Stimulated activated naive CD8-positive, alpha-beta T cell treated with anti-CD3 and anti-CD28 coated beads, Interleukin-15, Interleukin-2, amounts not matched to agents 100 U/mL and 50 U/mL, for 24 hours (primary cell): ENCODE measurements at places on chromosomes 12 and 14.

DNA sequence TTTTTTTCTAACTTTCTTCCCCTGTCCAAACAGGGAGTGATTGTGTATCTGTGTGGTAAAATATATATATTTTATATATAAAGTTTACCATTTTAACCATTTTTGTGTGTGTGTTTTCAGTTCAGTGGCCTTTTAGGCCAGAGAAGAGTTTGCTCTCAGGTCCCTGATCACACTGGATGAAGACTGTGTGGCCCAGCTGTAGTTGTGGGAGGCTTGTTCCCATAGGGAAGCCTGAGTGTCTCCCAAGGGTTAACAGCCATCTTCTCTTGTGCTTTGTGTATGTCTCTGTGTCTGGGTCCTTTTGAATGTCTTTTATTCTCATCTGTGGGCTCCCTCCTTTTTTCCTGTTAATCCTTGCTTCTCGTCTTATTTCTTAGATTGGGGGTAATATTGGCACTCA, 23.4 kb downstream of the CGRRF1 start:
- DNase-seq: no peak

DNA sequence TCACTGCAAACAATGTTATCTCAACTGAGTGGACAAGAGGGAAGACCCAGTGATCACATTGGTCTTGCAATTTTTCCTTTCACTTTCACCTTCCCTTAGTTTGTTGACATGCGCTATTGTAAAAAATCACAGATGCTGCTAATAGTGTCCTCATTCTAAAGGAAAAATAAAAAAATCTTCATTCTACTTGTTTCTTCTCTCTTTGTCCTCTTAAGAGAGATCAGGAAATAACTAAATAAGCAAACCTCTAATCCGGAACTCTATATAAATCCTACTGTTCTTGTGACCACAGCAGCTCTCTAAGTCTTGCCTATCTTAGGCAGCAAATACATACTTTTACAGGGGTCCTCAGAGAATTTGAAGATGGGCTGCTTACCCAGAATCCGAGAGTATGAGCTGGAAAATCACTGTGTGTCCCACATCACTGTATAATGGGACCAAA, 257.7 kb downstream of the NAV3 start:
- DNase-seq: no peak

- no peak for DNase-seq
These were observed 7.5 kb upstream of the TRHDE start for GRCh38 chr12:72264548-72265175.

- no peak for DNase-seq
These were observed 123.5 kb downstream of the CAPZA3 start for GRCh38 chr12:18861287-18861858.

GRCh38 chr14:85416771-85417170, 113.2 kb upstream of the FLRT2 start:
- DNase-seq: no peak

DNA sequence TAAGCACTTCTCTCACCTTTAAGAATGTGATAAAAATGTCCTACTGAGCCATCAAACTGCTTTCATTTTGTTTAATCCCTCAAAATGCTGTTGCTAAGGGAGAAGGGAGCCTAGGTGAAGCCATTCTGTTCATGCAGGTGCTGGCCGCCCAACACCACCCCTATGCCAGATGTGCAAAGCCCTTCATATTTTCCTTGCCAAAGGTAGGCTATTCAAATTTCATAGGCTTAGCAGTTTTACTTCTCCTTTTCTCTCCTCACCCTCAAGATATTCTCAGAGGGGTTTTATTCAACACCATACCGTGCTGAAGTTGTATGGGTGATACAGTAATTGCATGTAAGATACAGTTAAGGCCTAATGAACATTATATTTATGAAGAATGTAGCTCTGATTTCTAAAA, 461.7 kb downstream of the GXYLT1 start:
- no peak for DNase-seq

DNA sequence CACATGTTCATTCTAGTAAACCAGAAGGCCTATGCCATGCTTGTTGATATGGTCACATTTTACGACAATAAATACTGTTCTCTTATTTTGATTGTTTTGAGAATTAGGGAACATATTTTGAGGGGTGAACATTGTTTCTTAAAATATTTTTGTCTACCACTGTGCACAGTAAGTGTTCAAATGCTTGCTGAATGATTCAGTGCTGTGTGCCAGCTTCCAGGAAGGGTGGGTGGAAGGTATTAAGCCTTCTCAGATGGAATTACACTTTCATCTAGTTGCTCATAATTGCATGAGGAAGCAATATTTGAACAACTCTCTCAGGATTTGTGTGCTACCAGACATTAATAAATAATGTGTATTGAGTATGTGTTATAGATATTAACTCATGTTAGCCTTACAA, 15.5 kb upstream of the TMX1 start:
- DNase-seq: no peak

- DNase-seq: no peak
These were observed 124.2 kb downstream of the PAWR start for GRCh38 chr12:79566452-79567174.

DNA sequence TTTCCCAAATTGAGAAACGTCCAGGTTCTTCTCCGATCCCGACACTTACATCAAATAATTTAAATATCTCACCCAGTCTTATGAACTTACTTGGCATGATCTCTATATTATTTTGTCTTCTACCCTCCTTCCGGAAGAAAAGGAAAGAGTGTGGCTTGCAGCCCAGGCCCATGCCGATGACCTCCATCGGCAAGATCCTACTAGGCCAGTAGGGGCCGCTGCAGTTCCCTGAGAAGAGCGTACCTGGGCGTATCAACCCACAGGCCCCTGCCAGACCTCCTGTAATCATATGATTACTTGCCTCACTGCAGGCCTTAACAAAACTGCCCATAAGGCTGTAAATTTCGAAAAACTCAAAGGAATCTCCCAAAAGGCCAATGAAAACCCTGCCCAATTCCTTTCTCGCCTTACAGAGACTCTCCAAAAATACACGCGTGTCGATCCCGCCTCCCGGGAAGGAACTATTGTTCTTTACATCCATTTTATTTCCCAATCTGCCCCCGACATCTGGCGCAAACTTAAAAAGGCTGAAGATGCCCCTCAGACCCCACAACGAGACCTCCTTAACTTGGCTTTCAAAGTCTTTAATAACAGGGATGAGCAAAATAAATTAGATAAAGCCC, 69.6 kb downstream of the MOK start:
- DNase-seq: peak; percentile 87

DNA sequence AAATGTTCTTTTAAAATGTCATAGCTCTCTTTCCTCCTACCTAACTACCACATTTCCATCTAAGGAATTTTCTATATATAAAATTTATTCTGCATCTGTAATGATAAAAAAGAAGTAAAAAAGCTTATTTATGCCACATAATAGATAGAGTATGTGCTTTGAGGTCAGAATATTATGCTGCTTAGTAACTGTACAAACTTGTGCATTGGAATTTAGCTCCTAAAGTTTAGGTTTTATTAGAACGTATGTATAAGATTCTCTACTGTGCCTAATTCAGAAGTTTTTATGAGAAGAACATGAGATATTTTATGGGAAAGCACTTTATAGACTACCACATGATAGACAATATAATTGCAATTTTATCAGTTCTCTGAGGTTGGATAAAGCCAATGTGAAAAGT, 384.6 kb downstream of the SLC16A7 start:
- DNase-seq: no peak

DNA sequence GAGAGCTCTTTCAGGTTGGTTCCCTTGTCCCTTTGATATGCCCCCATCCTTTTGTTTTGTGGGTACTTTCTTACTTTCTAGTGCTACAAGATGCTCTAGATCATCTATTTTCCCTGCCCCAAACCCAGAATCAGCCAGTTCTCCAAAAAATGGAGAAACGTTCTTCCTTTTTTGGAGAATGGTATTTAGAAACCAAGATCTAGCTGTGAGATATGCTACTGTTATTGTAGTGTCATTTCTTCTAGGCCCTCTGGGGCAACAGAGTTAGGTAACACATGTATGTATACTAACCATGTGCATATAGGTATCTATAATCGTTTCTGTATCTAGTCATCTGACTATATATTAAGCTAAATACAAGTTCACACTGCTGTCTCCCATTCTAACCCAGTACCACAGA, 6.9 kb upstream of the IGFBP6 start:
- DNase-seq: no peak

DNA sequence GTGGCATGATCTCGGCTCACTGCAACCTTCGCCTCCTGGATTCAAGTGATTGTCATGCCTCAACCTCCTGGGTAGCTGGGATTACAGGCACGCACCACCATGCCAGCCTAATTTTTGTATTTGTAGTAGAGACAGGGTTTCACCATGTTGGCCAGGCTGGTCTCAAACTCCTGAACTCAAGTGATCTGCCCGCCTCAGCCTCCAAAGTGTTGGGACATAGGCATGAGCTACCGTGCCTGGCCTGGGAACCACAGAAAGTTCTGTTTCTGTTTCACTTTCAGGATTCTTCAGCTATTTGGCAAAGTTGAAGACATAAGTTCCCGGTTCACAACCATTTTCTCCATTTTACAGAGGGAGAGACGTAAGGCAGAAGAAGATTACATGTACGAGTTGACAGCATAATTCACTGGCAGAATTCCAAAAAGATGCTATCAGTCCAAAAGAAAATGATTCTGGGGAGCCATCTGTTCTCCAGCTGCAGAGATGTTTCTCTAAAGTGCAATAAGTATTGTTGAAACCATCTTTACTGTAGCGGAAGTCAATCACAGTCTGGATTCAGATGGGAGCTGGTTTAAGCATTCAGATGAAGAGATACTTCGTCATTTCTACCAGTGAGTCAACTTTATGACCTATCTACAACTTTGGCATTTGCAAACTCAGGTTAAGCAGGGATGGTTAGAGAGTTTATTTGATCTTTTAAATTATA, 8.1 kb upstream of the RNF34 start:
- DNase-seq: peak; percentile 21

GRCh38 chr14:88194531-88194930, 128.5 kb downstream of the KCNK10 start:
- DNase-seq: no peak

- DNase-seq: no peak
These were observed 36.1 kb upstream of the LRP6 start for GRCh38 chr12:12302976-12303375.

GRCh38 chr14:27845241-27845850, 921.2 kb upstream of the FOXG1 start:
- DNase-seq: no peak

DNA sequence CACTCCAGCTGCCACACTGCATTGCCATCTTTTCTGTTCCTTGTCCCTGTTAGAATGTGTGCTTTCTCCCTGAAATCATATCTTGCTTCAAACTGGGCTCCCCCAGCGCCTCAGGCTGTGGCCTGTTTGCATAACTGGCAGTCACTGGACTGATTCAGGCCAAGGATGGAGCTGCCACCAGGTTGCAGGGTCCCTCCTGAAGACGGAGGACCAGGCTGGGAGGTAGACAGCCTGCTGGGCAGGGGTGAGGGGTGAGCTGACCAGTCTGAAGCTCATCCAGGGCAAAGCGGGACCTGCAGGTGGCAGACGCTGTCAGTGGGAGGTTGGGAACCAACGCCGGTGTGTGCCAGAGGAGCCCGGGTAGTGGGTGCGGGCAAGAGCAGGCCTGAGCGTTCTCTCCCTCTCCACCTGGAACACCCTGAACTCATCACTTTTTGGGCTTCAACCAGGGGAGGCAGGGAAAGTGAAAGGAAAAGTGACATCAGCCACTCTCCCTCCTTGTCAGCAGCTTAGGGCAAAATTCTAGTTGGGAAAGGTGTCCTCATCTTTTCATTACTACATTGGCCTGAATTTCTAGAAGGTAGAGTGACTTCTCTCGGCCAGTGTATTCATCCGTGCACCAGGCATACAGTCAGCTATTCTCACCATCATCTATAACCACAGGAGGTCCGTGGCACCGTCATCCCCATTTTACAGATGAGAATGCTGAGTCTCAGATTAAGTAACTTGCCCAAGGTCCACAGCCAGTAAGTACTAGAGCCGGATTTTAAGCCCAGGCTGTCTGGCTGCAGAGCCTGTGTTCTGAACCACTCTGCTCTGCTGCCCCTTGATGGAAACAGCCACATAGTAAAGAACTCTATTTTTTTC, 219.1 kb downstream of the SLC41A2 start:
- DNase-seq: no peak

DNA sequence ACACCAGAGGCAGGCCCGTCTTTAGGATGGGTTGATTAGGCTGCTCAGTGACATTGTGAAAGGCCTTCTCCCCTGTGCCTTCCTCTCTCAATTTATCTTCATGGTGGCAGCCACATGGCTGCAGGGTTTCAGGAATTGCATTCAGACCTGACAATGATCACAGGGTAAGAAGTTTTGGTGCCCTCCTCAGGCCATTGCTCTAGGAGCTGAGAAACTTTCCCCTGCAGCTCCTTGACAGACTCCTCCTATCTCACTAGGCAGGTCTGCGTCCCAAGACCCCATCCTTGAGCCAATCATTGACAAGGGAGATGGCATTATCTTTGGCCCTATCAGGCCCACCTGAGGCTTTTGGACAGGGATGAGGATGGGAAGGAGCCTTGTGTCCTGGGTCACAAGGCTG, 57.4 kb upstream of the ANO4 start:
- no peak for DNase-seq

- no peak for DNase-seq
These were observed 737.8 kb downstream of the RERGL start for GRCh38 chr12:17352164-17352563.

DNA sequence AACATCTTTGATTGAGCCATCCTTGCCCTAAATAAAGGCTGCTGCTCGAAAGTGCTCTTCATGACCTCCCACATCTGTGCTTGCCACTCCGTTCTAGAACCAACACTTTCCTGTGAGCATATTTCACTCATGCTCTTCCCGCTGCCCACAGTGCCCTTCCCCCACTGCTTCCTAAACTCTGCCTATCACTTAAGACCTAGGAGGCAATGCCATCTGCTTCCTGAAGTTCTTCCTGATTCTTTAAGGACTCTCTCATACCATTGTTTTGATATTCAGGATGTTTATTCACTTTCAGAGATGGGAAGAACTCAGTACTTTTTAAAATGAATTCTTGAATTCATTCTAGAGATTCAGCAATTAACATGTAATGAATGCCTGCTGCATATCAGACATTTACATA, 49.9 kb downstream of the ZFYVE21 start:
- no peak for DNase-seq

GRCh38 chr12:26872625-26873024, 39.6 kb upstream of the ITPR2 start:
- no peak for DNase-seq

DNA sequence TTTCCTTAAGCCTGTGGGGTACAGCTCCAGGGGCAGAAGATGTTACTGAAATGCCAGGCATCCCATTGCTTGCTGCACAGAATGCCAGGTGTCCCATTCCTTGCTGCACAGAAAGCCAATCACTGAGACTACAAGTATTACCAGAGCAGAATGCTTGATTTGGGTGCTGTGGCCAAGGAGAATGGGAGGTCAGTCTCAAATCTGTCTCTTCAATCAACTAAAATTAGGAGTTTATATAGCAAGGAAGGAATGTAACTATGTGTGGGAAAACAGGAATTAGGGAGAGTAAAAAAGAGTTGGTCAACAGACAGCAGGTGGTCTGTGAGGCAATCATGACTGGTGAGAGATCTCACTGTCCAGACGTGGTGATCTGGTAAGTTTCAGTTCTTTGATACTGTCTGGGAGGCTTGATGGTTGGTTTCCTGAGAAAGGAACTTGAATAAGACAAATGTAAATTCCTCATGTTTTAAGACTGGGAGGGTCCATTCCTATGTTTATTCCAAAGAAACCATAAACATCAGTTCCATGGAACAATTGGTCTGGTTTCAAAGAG, 31.2 kb upstream of the VASH1 start:
- no peak for DNase-seq
